ENCODE measurements at places on chromosomes 12 and 14.

GRCh38 chr12:122489038-122489437 is 11.7 kb downstream of the ZCCHC8 start:
- no peak for DNase-seq

GRCh38 chr12:89179983-89180382 is 172.3 kb downstream of the DUSP6 start:
- peak; percentile 71 for DNase-seq

DNA sequence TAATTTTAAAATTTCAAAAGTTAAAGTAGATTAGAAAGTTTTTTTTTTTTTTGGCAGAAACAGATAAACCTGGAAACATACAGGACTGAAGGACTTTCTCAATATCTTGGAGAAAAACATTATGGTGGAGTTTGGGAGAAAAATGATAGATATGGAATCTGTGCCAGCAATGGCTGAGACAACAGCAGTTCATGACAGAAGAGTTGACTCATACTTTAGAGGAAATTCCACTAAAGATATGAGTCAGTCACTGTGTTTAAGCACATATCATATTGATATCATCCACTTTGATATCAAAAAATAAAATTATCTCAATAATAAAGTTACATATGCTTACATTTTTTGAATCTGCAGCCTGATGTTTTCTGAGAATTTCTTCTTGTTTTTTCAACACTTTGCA is 193.9 kb upstream of the OR4E1 start:
- peak; percentile 52 for DNase-seq

DNA sequence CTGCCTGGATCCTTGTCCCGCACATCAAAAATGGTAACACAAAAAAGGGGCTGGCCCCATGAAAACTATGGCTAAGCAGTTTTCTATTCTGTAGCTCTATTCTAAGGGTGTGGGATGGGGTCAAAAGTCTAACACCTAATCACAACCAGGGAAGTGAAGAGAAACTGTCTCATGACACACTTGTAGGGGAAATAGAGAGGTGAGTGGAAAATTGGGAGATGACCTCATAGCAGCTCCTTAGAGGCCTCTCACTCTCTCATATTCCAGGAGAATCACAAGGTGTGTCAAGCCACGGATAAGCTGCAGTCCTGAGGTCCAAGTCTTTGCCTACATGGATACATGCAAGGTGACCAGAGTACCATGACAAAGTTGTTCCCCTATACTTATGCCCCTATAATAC is 10.7 kb downstream of the KLHL28 start:
- DNase-seq, result no peak

- DNase-seq, result no peak
Observed at GRCh38 chr14:76098047-76098446, 53.7 kb upstream of the GPATCH2L start.

All from fibroblast of skin of right biceps (primary cell).